ENCODE measurements at places on chromosomes 4 and X.

- DNase-seq, result no peak
Measured at GRCh38 chr4:148170408-148171365, 271.5 kb downstream of the NR3C2 start.

- DNase-seq, result no peak
Measured at GRCh38 chr4:20248155-20248558, 3.5 kb upstream of the SLIT2 start.

GRCh38 chrX:37627602-37628001 lies 56.1 kb downstream of the LANCL3 start:
- no peak for DNase-seq

DNA sequence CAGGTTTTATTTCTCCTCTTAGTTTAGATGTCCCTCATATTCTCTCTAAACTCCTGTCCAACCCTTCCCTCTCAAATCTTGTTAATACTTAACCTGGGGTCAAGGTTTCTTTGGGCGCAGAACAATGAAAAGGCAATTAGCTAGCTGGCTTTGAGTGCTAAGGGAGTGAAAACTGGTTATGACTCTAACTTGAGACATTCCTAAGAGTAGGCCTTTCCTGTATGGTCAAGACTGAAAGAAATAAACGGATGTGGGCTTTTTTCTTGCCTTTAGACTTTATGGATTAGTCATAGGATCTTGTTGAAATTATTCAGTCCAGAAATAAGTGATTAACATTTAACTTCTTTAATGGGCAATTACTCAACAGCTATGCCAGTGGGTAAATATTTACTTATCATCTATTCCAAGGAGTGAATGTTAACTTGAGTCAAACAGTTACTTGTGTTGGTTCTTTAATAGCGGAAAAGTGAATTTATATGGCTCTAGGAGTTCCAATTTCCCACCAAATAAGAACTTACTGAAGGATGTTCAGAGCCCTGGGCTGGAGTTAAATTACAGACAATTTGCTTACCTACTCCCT lies 141.7 kb upstream of the SCML1 start:
- no peak for DNase-seq

GRCh38 chr4:137678796-137679195 lies 146.5 kb upstream of the PCDH18 start:
- DNase-seq, result no peak

- no peak for DNase-seq
Measured at GRCh38 chr4:143502231-143502630, 11.3 kb upstream of the SMARCA5 start.

GRCh38 chrX:119502727-119503483 lies 34.7 kb downstream of the SLC25A5 start:
- DNase-seq, result no peak

DNA sequence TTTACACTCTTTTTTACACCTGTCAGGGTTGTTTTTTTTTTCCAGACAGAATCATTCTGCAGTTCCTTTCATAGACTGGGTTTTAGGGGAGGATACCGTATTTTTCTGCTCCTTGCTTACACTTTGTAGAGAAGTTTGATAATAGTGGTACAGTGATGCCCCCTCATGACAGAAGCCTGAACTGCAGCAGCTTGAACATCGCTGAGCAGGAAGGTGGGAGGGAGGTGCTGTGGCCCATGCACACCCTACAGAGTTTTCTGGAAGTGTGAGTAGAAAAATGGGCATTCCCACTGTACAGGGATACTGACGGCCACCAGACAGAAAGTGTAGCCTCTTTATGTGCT lies 54.5 kb downstream of the RAB40A start:
- no peak for DNase-seq

DNA sequence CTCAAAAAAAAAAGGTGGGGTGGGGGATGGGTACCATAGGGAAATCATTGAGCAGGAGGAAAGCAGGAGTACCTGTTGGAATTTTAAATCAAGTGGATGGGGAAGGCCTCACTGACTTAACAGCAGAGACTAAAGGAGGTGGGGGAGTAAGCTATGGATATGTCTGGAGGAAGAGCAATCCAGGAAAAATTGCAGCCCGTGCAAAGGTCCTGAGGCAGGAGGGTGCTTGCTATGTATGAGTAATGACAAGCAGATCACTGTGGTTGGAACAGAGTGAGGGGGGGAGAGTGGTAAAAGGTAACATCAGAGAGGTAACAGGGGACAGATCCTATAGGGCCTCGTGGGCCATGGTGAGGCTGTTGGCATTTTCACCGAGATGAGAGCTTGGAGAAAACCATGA lies 4.1 kb downstream of the FTSJ1 start:
- DNase-seq, result no peak

- no peak for DNase-seq
Measured at GRCh38 chrX:112669824-112670223, 9.9 kb downstream of the LHFPL1 start.

DNA sequence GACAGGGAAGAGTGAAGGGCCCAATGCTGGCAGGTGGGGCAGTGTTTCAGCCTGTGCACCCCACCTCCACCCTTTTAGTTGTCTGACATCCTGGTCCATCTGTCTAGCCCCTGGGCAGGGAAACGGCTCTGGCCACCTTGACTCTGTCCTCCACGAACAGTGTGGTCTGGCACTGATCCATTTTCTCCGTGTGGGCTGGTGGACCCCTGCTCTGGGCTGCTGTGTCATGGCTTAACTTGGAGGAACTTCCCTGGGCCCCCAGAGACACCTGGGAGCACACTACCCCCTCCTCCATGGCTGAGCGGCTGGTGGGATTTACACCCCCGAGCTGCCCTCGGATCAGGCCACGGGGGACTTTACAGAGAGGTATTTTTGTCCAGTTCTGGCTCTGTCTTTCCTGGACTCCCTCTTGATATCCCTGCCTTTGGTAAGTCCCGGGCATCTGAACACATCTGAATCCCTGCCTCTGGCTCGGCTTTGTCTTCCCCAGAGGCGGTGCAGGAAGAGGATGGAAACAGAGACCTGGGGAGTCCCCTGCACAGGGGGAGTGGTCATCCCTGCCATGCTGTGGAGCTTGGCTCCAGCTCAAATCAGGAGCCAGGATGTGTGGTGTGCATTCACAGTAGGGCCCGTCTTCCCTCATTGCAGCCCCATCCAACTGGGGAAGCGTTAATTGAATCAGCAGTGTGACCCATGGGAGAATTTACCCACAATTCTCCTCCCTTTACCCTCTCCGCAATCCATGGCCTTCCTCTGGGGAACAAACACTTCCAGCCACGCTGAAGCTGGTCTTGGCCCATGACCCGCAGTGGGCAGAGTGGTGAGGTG lies 6.3 kb upstream of the NKX1-1 start:
- DNase-seq, result no peak

GRCh38 chr4:122838034-122838433 lies 11.4 kb downstream of the FGF2 start:
- no peak for DNase-seq

- no peak for DNase-seq
Measured at GRCh38 chr4:167424341-167425256, 190.3 kb upstream of the SPOCK3 start.

DNA sequence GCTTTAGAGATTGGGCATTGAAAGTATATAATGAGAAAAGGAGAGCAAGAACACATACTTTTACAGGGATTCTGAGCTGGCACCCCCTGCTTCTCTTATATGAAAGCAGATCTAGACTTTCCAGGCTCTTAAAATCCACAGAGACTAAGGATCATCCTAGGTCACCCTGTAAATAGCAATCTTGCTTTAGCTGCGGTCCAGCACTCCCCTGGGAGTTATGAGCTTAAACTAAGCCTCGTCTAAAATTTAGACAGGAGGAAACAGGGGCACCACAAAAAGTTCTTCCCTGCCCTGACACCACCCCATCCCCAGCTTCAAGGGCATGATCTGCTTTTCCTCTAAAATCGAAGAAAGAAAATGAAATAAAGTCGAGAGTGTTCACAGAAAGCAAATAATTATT lies 143.3 kb upstream of the KCNIP4 start:
- DNase-seq, result no peak

DNA sequence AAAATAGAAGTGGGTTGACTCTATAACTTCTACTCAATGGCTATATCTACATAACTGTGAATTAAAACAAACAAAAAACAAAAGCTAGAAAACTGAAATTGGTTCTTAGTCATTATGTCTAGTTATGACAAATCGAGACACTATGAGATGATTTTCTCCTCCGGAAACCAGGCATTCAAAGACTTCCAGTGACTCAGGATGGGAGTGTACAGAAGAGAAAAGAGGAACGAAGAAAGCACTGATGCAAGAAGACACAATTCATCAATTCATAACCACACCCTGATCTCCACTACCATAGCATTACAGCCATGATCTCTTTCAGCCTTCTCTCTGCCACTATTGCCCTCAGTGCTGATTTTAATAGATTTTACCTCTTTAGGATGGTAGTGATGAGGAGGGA lies 253.6 kb downstream of the CBLL2 start:
- no peak for DNase-seq

GRCh38 chrX:136767104-136767941 lies 13.4 kb downstream of the ARHGEF6 start:
- DNase-seq, result peak; percentile 12

DNA sequence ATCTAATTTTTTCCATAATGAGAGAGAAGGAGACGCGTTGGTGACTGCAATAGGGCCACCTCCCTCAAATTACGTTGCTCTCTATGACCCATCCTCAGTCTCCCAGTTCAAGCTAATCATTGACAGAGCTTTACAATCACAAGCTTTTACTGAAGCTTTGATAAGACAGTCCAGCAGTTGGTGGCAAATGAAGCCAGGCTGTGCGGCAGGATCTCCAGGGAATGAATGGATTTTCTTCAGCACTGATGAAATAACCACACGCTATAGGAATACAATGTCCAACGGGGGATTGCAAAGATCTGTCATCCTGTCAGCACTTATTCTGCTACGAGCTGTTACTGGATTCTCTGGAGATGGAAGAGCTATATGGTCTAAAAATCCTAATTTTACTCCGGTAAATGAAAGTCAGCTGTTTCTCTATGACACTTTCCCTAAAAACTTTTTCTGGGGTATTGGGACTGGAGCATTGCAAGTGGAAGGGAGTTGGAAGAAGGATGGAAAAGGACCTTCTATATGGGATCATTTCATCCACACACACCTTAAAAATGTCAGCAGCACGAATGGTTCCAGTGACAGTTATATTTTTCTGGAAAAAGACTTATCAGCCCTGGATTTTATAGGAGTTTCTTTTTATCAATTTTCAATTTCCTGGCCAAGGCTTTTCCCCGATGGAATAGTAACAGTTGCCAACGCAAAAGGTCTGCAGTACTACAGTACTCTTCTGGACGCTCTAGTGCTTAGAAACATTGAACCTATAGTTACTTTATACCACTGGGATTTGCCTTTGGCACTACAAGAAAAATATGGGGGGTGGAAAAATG lies at the start of gene KLB:
Gene KLB (plus strand): TSS at position 168 of the 821 bp plus-strand sequence. CDS start 20 bp downstream, at position 188.
- no peak for DNase-seq

DNA sequence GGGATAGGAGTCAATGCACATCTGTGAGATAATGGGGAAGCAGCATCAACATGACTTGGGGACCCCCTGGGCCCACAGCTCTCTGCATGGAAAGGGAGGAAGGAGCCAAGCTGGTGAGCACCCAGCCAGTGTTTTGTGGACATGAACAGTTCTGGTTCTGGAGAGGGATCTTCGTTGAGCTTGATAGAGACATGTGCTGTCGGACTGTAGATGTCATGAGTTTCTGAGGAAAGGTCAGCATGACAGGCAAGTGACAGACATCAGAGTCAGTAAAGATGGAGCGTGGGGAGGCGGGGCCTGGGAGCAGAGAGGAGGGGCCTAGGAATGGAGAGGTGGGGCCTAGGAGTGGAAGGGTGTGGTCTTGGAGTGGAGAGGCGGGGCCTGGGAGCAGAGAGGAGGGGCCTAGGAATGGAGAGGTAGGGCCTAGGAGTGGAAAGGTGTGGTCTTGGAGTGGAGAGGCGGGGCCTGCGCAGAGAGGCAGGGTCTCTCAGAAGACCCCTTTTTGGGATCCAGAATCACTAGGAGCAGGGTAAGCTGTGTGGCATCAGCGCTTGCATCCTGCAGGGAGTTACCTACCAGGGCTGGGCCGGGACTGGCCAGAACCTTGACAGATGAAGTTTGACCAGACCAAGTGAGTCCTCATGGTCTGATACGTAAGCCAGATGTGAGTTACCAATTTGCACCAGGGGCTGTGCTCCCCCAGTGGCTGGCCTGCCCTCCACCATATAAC lies 33.7 kb downstream of the PIGG start:
- DNase-seq, result no peak

- DNase-seq, result no peak
Measured at GRCh38 chr4:184823014-184823413, 2.8 kb downstream of the ACSL1 start.

DNA sequence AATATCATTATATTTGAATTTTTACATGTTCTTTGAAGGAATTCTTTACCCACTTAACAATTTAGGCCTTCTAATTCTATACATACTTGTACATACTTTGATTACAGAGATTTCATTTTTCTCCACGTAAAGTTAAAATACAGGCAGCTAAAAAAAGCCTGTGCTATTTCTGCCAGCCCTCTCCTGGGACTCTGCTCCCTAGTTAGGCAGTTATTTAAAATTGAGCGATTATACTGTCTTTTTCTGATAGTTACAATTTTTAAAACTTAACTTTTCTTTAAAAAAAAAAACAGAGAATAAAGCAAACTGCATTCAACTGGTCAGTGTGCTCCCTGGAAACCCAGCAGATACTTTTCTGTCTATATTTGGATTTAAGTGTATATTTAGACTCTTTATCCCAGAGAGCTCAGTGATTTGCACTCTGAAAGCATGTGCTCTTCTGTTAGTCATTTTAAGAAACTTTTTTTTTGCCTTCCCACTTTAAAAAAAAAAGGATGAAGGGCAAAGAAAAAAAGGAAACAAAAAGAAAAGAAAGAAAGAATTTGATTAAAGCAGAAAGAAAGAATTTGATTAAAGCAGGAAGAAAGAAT lies 18.1 kb upstream of the FAM241A start:
- no peak for DNase-seq

DNA sequence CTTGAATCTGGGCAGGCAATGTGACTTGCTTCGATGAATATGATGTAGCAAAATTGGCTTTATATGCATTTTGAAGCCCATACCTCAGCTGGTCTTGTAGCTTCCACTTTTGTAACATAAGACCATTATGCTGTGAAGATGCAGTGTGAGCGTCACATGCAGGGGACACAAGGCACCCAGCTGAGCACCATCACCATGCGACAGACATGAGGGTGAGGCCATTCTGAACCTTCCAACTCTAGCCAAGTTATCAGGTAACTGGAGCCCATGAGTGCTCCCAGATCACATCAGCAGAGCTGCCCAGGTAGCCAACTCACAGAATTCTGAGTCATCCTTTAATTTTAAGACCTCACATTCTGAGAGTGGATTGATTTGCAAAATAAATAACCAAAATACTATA lies 705.9 kb downstream of the FSTL5 start:
- DNase-seq, result no peak

DNA sequence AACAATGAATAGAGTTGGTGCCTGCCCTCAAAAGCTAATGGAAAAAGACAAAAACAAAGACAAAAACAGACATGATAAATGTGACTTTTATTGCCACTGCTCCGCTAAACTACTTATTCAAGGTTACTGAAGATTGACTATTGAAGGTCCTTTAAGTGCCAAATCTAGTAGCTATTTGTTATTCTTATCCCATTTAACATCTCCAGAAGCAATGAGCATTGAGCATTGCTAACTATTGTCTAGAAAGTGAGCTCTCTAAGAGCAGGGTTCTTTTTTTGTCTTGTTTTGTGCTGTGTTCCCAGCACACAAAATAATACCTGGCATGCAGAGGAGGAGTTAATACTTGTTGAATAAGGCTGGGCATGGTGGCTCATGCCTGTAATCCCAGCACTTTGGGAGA lies 95.4 kb upstream of the SFRP2 start:
- DNase-seq, result no peak

- no peak for DNase-seq
Measured at GRCh38 chr4:138341739-138342415, 99.7 kb upstream of the SLC7A11 start.

- no peak for DNase-seq
Measured at GRCh38 chr4:177726111-177726510, 283.9 kb upstream of the AGA start.

All from GOT3 (cell line).